Tibial artery (tissue), 4 donors: ENCODE measurements at places on chromosomes 5 and 9.

DNA sequence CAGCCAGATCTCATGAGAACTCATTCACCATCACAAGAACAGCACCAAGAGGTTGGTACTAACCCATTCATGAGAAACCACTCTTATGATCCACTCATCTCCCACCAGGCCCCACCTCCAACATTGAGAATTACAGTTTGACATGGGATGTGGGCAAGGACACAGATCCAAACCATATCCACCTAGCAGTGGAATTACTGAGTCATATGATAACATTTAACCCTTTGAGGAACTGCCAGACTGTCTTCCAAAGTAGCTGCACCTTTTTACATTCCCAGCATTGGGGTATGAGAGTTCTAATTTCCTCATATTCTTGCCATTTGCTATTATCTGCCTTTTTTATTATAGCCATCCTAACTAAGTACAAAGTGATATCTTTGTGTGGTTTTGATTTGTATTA is 51.9 kb downstream of the CTNNA1 start:
- no peak for DNase-seq

GRCh38 chr5:179905161-179905560 is 2.5 kb downstream of the TBC1D9B start:
- DNase-seq = no peak

GRCh38 chr9:38690574-38690973 is 29.4 kb downstream of the FAM240B start:
- no peak for DNase-seq

DNA sequence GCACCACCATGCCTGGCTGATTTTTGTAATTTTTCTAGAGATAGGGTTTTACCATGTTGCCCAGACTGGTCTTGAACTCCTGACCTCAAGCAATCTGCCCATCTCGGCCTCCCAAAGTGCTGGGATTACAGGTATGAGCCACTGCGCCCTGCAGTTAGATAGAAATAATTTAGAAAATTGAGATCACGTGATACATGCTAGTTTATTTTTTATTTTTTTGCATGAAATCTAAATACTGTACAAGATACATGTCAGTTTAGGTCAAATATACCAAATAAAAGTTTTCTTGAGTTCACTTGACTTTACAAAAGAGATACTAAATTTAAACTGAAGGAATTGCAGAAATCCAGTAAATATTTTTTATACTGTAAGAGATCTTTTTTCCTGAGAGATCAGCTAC is 304.2 kb downstream of the YTHDC2 start:
- no peak for DNase-seq

DNA sequence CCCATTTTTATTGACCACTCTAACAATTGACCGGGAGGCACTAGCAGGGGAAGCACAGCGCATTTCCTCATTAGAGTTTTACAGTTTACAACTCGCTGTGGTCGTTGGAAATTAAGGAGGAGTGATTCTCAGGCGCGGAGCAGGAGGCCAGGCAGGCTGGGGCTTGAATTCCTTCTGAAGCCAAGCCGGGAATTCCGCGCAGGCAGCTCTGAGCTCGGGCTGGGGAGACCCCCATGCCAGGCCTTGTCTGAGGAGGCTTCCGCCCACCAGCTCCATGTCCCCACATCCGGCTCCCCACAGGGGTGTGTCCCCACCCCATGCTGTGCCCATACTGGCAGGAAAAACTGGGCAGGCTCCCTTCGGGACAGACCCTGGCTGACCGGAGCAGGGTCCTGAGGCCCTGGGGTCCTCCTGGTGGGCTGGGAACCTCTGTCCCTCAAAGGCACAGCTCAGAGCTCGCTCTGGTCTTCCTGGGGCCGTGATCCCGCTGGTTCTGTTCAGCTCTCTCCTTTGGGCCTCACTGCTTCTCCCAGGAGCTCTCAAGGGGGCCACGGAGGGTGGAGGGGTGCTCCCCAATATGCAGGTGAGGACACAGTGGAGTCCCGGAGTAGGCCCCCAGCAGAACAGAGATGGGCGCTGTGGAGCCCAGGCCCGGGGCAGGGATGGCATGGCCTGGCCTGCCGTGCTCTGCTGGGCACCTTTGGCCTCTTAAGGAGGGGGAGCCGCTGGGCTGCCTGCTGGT is 1.3 kb upstream of the NRARP start:
- peak; percentile 64 for DNase-seq

- no peak for DNase-seq
Observed at GRCh38 chr9:3835393-3835792, 309.6 kb upstream of the RFX3 start.

- DNase-seq = no peak
Observed at GRCh38 chr9:11755951-11756350, 937.2 kb upstream of the TYRP1 start.

DNA sequence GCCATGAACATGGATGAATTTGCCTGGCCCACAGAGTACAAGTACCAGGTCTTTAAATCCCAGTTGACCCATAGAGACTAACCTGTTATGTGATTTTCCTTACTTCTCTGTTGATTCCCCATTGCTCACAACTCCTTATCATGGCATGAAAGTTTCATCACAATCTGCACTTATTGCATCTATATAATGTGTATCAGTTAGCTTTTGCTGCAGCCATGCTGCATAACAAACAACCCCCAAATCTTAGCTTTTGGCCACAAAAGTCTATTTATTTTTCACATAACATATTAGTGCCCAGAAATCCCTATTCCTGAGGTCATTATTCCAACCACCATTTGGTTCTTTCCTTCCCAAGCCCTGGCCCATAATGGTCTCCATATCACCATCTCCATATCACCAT is 3.7 kb downstream of the GGTA1 start:
- DNase-seq = no peak

DNA sequence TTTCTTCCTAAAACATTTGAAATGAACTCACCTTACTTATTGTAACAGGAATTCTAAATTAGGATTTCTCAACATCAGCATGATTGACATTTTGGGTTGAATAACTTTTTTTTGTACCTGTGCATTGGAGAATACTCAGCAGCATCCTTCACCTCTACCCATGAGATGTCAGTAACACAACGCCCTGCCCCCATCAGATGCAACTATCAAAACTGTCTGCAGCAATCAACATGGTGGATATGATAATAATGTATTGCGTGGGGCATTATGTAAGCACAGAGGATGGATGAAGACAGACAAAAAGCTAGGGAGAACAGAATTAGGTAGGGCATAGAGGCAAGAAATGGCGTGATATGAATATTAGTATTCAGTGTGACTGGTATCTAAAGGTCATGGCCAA is 94.1 kb downstream of the PLK2 start:
- DNase-seq = no peak

DNA sequence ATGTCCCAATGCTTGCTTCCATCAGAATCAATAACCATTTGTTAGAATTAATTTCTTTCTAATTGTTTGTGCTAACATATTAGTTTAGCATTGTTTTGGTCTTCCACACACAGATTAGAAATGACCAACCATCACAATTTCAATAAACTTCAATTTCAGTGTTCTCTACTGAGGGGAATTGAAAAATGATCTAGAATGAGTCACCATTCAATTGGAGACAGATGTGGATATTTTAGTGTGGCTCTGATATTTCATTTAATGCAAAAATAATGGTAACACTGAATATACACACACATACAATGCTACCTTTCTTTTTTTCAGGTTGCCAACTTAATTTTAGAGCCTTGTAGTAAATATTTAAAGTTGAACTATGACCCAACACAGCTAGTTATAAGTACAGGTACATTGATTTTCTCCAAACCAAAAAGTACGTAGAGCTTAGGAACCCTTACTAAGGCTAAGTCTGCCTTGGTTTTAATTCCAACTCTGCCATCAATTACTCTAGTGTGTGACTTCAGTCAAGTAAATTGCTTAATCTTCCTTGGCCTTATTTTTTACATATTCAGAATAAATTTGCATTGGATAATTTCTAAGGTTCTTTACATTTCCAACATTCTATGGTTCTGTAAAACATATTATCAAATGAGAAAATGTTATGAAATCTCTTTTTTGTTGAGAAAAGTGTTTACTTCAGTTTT is 143.9 kb downstream of the DMRTA1 start:
- DNase-seq = no peak

DNA sequence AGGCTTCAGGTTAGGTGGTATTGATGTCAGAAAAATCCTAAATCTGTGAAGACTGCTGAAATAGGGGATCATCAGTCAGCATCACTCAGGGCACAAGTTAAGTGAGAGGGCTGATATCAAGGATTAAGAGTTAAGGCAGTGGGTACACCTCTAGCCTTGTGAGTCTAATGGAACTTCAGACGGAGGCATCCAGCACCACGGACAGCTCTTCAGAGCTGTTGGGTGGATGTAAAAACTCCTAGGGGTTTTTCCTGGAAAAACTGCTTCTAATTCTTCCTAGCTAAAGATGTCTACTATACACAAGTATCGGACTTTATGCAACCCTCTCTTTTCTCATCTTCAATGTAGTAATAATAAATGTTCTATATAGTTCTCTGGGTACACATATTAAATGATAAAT is 165.9 kb downstream of the SH3GL2 start:
- DNase-seq = no peak

DNA sequence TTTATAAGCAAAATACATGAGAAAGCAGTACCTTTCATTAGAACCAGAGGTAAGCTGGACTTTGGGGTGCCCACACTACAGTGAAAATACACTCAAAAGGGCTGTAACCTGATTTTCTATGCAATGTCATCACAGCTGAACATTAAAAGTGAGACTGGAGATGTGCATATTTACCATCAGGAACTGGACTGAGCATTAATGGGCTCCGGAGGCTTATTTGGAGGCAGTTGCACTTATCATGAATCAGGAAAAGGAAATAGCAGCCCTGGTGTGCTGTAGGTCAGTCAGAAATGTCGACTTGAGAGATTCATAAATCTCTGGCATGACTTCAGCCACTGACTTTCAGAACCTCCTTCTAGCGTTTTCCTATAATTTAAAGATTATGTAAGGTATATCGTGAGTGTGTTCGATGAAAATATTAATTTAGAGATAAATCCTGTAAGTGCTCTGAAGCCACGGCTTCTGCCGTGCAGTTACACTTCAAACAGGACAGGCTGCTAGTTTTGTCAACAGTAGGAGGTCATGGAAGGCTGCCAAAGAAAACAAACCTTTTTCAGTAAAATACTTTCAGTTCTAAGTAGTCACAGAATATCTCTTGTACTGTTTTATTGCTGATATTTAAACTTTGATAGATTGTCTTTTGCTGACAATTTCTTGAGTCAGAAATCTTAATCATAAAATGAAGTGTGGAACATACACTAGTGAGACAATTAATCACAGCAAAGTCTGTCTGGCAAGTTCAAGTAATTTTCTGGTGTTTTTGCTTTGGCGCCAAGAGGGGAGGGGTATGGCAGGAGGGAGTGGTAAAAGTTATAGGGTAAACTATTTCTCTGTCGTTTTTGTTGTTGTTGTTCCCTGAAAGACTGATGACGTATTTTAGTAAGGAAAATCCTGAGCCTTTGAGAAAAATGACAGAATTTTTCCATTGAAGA is 939.7 kb downstream of the NR2F1-AS1 start:
- no peak for DNase-seq

- no peak for DNase-seq
Observed at GRCh38 chr5:8355981-8356380, 487.0 kb downstream of the MTRR start.

DNA sequence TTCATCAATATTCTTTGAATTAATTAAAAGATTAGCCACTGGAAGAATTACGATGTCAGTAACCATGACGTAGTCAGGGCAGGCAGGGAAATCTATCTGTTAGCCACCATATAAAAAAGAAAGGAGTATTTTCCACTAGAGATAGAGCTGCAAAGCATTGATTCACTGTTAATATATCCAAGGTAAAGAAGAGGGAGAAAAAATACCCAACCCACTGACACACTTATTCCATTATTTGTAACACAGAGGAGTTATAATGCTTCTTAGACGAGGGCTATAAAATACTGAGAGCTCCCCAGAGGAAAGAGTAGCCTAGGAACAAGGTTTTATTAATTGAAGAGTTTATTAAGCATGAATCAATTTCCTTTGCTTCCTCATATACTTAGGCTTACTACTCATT is 382.2 kb upstream of the CDH6 start:
- DNase-seq = no peak

GRCh38 chr9:116155698-116156039 is 2.1 kb downstream of the PAPPA start:
- no peak for DNase-seq

GRCh38 chr9:135486267-135487065 is 6.9 kb downstream of the PPP1R26 start:
- no peak for DNase-seq

GRCh38 chr9:90927496-90927895 is 125.9 kb downstream of the SYK start:
- DNase-seq = no peak

DNA sequence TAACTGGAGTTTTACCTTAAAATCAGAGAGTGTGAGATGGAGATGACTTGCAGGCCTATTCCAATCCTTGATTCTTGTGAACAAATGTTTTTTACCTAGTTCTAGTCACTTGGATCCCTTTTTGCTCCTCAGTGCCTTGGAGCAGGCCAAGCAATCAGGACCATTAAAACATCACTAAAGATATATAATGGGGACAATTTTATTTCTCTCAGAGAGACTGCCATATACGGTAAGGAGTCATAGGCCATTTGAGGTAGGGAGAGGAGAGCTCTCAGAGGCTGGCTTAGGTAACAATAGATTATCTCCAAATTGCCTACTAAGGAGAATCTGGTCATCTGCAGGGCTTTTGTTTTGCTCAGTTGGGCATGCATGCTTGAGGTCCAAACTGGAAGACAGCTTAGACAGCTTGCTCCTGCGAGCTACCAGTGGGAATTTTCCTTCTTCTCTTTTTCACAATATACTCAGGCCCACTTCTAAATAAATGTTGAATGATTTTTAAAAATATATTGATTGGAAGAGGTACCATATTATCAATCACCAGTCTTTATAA is 44.0 kb downstream of the FREM1 start:
- DNase-seq = no peak
